ENCODE measurements at places on chromosomes 16 and 17. TPM values are rescaled to one million over a fixed set of nuclear protein-coding genes. Genes with fewer than 3 reads are reported as not detected.

PDIA2 gene
- 0.32 TPM for total RNA-seq

NPIPB13 gene
- 27.0 TPM for total RNA-seq

SPN gene
- 27.7 TPM for total RNA-seq

DNASE1L2 gene
- total RNA-seq, result 1.5 TPM

MCRIP1 gene
- 74.0 TPM for total RNA-seq

NTN3 gene
- not detected for total RNA-seq

IRX6 gene
- 4.6 TPM for total RNA-seq

MPP3 gene
- total RNA-seq, result 17.9 TPM

XYLT1 gene
- total RNA-seq, result 7.5 TPM

KRTAP16-1 gene
- not detected for total RNA-seq

WFIKKN1 gene
- total RNA-seq, result 1.4 TPM

UNC119 gene
- 25.7 TPM for total RNA-seq

Data from left lung (tissue), 14 donors.